ENCODE measurements at places on chromosomes 1 and 21. TPM values are rescaled to one million over a fixed set of nuclear protein-coding genes. Genes with fewer than 3 reads are reported as not detected.
A peak's percentile ranks its signal among the peaks of the same experiment; 100 is the strongest.

GRCh38 chr1:193060938-193061337 lies 1.5 kb downstream of the RO60 start:
- no peaks in the 10 kb centered on the region for H3K27me3 ChIP-seq
- peak overlapping the region; percentile 97 for H3K27ac ChIP-seq
- H3K4me1 ChIP-seq = peaks cover 28% of the 10 kb centered on the region
- DNase-seq = no peak
- no peaks in the 10 kb centered on the region for H3K36me3 ChIP-seq

GRCh38 chr21:43974791-43975468 lies 37.2 kb upstream of the TRAPPC10 start:
- peaks cover 37% of the 10 kb centered on the region for H3K36me3 ChIP-seq
- no peak overlapping the region for H3K4me3 ChIP-seq
- DNase-seq = no peak

GRCh38 chr1:25199819-25200620 lies 32.3 kb downstream of the SYF2 start:
- no peaks in the 10 kb centered on the region for H3K4me1 ChIP-seq
- no peaks in the 10 kb centered on the region for H3K27me3 ChIP-seq
- no peak overlapping the region for H3K27ac ChIP-seq
- H3K36me3 ChIP-seq = no peaks in the 10 kb centered on the region
- H3K4me3 ChIP-seq = no peak overlapping the region

ELAPOR1 gene
- 18.6 TPM for total RNA-seq

KIF21B gene
- 5.8 TPM for total RNA-seq

DNA sequence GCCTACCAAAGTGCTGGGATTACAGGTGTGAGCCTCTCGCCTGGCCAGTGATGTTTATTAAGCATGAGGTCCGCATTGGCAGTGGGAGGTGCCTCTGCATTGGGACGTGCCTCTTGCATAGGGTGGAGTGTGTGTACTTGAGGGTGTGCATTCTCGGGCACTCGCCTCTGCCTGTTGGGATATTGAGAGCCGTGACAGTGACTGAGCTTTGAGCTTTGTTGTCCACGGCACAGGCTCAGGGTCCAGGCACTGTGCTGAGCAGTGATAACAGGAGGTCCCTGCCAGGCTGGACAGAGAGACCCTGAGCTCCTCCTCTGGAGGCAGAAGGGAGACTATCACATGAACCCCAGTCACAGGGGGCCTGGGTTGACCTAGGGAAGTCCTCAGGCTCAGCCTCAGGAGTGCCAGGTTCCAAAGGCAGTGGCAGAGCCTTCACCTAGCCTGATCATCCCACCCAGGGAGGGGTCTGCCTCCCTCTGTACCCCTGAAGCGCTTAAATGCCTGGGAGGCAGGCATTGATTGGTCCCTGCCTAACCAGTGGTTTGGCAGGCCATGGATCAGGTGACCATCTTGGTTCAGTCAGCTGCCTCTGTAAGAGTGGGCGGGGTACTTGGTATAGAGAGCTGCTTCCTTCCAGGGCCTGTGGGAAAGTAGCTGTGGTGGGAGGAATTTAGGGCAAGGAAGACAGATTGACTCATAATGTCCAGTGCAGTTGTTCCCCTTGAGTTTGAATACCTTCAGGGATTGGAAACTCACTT lies 213.8 kb upstream of the TMEM51 start:
- no peaks in the 10 kb centered on the region for H3K27me3 ChIP-seq
- no peak overlapping the region for H3K4me3 ChIP-seq
- no peak for DNase-seq

DNA sequence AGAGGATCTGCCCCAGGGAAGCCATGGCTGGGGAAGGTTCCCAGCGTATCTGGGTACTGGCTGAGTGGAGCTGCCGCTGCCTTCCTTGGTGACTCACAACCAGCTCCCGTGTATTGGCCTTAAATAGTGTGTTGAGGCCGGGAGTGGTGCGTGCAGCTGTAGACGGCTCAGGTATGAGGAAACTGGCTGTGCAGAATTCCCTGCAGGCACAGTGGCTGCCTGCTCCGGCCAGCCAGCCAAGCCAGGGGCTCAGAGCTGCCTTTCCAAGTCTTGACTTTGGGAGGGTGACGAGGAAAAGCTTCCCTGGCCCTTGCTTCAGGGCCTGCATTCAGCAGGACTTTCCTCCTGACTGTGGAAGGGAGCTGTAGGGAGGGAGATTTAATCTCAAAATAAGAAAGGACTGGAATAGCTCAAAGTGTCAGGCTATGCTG lies at the start of gene VTCN1:
Gene VTCN1, minus strand, starts transcription at position 97 of the 431 bp plus-strand sequence. Its CDS starts 72 bp downstream, at position 25.
- peak; percentile 48 for DNase-seq
- no peak within 1 kb of the TSS for H3K27ac ChIP-seq
- H3K36me3 ChIP-seq = no peaks in the 10 kb centered on the region
- no peaks in the 10 kb centered on the region for H3K27me3 ChIP-seq

DNA sequence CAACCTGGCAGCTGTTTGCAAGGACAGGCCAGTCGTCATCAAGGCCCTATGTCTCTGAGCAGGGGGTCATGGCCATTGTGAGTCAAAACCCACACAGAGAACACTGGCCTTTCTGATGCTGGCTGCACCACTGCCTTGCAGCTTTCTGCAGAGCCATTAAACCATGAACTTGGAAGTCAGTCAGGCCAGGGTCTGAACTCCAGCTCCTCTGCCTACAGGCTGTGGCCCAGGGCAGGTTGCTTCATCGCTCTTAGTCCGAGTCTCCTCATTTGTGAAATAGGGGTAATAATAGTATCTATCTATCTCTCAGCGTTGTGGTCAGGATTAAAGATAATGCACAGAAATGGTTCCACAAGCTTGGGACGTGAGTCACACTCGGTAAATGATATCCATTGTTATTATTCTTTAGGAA lies 35.8 kb upstream of the HIVEP3 start:
- no peaks in the 10 kb centered on the region for H3K36me3 ChIP-seq
- H3K4me3 ChIP-seq = no peak overlapping the region
- H3K4me1 ChIP-seq = no peaks in the 10 kb centered on the region
- H3K27me3 ChIP-seq = no peaks in the 10 kb centered on the region

Data from upper lobe of left lung (tissue), 6 donors.